ENCODE measurements at places on chromosomes 3 and 15.
A peak's percentile ranks its signal among the peaks of the same experiment; 100 is the strongest.

DNA sequence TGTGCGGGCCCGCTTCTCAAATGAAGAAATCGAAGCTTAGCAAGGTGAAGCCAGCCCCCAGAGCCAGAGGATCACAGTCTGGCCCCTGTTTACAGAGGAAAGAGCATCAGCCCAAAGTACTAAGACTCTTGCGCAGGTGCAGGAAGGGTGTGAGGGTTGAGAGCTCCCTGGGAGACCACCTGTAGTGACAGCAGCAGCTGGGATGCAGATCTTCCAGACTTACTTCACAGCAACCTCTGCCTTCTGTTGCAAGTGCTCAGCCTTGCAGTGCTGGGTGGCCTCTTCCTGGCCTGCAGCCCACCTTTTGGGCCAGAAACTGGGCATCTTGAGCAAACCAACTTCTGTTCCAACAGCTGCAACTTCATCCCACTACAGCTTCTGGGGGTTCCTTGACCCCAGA, 19.7 kb downstream of the SPATA12 start:
- DNase-seq = no peak

DNA sequence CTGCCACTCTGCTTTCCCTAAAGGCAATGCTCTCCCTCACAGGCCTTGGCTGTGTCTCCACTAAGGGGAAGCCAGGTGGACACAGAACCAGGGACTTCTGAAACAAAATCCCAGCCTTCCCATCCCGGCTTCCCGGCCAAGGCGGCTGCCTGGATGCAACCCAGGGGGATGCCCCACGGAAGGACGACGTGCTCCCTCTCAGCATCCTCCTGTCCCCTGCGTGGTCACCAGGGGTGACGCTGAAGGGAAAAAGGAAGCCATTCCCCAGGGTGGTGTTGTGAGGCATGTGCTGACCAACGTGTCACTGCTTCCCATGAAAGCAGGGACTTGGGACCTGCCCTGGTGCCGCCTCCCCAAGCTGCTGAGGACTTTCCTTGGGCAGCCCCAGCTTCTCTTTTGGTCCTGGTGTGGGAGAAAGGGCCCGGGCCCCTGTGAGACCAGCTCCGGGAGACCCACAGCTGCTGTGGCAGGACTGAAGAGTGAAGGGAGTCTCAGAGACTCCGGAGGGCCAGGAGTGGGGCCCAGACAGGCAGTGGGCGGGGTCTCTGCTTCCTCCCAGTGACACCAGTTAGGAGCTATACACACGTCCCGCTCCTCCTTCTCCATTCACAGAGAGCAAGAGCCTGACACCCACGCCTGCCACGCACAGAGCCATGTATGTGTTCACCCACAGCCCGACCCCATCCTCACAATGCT, 139.2 kb downstream of the NUP210 start:
- no peak for DNase-seq

DNA sequence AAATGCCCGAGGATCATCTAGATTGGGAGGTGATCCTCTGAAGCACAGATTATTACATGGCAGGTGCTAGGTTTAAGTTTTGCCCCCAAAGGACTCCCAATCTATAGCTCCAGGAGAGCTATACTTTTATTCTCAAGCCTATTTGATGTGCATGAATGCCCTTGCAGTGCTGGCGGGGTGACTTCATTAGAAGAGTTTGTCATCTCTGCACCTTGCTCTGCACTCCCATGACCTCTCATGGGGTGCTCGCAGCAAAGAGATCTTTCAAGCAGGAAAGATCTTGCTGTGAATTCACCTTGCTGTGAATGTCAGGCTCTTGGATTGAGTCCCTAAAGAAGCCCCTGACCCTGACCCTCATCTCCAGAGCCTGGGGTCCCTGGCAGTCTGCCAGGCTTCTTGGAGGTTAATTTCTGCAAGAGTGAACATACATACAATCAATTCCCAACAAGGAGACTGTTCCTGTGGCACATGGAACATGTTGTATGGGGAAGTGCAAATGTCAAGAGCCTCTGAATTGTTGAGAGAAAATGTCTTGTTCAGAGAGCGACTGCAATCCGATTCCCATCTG, 45.9 kb downstream of the FAM43A start:
- DNase-seq = no peak

DNA sequence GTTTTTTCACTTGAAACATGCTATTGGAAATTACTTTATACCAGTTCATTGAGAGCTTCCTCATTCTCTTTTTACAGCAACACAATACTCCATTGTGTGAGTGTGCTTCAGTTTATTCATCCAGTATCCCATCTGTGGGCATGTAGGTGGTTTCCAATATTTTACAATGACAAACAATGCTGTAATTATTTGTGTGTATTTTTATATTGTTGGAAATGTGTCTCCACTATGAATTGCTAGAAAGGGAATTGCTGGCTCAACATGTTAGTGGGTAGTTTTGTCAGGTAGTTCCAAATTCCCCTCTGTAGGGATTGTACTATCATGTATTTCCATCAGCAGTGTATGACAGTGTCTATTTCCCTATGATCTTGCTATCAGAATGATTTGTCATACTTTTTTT, 65.8 kb upstream of the MAGI1 start:
- DNase-seq = no peak

- DNase-seq = peak; percentile 31
Observed at GRCh38 chr3:5426094-5426883, 238.8 kb downstream of the EDEM1 start.

DNA sequence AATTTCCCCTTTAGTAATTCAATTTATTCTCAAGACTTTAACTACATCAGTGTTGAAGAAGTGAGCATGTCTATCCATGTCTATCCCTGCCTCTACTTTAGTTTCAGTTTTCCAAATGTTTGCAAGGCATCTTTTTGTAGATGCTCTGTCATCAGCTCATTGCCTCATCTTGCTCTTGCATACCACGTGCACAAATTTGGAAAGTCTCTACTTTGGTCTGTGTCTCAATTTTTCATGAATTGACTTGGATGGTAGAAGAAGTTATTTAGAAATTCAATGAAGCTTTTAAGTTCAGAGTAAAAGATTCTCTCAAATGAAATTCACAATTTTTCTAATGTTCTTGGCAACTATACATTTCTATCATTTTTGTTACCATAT, 55.3 kb downstream of the CLDN1 start:
- no peak for DNase-seq

- peak; percentile 56 for DNase-seq
Observed at GRCh38 chr3:42839616-42840015, 30.4 kb downstream of the ACKR2 start.

- no peak for DNase-seq
Observed at GRCh38 chr3:148923592-148923991, 58.5 kb downstream of the CPA3 start.

DNA sequence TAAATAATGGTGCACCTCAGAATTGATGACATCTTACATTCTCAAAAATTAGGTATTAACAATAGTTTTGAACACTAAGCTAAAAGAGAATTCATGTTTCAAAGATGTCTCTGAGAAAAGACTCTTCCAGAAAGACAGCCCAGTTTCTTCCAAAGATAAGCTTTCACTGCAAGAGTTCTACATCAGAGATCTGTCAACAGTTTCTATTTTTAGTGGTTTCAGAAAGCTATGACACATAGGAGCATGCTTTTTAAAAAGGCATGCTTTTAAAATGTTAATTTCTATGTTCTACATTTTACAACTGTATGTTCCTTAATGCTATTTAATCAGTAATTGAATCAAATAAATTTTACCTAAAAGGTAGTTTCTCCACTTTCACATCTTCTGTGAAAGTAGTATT, 88.2 kb downstream of the PLOD2 start:
- no peak for DNase-seq

DNA sequence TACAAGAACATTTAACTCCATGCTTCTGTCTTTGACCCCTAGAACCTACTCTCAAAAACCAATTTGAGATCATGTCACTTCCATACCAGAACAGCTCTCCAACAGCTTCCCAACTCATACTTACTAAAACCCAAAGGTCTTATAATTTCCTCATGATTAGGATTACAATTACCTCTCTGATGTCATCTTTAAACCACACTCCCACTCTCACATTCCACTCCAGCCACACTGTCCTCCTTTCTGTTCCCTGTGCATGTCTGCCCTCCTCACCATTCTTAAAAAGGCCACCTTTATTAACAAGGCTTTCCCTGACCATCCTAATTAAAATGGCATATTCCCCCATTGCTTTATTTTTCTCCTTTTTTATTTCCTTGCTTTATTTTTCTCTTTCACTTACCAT, 18.9 kb downstream of the PHC3 start:
- DNase-seq = no peak

DNA sequence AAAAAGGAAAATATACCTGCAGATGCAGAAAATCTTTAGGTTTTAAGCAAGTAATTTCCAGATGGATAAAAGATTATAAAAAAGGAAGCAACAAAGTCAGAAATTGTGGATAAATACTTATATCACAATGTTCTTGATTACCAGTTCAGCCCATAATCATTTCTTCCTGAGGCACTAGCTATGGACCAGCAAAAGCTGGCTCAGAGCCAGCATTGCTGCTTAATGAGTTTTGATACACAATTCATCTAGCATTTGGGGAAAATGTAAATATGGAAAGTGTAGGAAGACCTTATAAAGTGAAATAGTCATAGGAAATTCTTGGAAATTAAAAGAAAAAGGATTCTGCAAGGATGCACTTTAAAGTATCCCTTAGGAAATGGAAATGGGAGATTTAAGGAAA, 168.3 kb upstream of the GBE1 start:
- no peak for DNase-seq

GRCh38 chr3:121430664-121431215, 115.0 kb downstream of the POLQ start:
- no peak for DNase-seq
